ENCODE measurements at places on chromosomes 1 and 21.

GRCh38 chr1:67766141-67766978 is 66.9 kb downstream of the GNG12 start:
- peak; percentile 51 for DNase-seq

GRCh38 chr1:75980972-75981897 is 49.0 kb upstream of the ASB17 start:
- no peak for DNase-seq

DNA sequence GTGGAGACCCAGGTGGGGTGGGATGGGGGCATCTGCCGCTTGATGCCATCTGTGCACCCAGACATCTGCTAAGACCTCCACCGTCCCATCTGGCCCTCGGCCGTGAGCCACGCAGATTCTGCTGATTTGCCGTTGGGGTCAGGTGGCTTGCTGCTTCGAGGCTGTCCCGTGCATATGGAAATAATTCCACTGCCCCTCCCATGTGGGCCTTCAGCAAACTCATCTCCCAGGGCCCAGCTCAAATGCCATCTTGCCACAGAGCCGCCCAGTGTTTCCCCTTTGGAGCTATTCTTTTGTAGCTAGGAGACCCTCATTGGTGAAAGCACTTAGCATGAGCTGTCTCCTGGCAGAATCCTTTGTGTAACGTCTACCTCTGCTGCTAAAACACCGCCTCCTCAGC is 99.8 kb downstream of the KAZN start:
- no peak for DNase-seq

GRCh38 chr1:234600418-234601281 is 9.3 kb downstream of the IRF2BP2 start:
- peak; percentile 45 for DNase-seq

GRCh38 chr1:67174716-67175284 is 8.5 kb downstream of the IL23R start:
- no peak for DNase-seq

- no peak for DNase-seq
Measured at GRCh38 chr1:31381394-31382294, 8.8 kb upstream of the FABP3 start.

- no peak for DNase-seq
Measured at GRCh38 chr21:41283211-41283818, 33.3 kb upstream of the FAM3B start.

DNA sequence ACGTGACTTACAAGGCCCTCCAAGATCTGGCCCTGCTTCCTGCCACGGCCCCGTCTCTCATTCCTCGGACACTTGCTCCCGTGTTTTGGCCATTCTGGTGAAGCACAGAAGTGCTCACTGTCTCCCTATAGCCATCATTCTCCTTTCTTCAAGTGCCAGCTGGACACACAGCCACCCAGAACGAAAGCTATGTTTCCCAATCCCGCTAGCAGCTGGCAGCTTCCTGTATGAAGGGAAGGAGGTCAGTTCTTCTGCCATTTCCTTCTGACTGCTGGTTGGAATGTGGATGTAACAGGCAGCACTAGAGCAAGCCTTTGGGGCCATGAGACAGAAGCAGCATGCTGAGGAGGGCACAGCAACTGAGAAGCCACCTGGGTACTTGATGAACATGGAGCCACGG is 82.8 kb downstream of the TGFBR3 start:
- no peak for DNase-seq

DNA sequence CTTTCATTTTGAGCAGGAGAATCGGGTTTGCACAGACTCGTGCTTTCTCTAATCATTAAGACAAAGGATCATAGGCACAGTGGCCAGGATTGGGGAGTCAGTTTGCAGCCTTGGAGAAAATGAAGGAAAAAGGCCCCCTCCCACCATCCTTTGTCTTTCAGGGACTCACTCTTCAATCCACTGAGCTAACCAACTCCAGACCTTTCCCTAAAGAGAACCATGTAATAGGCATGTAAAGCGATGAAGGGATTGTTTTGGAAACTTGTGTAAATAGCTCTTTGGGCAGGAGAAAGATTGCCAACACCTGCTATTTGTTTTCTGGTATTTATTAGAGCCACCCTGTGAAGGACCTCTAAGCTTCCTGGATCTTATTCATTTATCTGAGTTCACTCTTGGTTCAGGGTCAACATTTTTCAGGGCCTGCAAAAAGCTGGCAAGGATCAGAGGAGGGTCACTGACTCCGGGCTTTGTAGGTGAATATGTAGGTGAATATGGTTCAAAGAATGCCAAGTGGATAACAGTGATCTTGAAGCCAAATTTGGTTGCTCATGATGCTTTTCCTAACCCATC is 192.6 kb upstream of the FGGY start:
- DNase-seq = no peak

DNA sequence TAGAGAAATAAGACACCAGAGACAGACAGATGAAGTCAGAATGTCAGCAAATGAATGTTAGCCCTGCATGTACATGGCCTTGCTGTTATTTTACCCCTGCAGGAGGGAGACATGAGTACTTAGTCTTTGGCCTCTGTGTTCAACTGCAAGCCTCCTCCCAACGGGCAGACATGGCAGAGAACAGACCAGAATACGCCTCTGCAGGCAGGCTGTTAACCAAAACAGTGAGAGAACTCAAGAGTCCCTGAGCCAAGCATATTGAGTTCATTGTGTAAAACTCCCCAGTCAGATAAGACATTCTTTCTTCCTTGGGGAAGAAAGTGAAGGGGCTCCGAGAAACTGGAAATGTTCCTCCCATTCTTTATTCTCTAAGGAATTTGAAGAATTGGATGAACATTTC is 150.9 kb downstream of the PHTF1 start:
- no peak for DNase-seq

- DNase-seq = no peak
Measured at GRCh38 chr1:160637821-160638539, 8.9 kb downstream of the SLAMF1 start.

DNA sequence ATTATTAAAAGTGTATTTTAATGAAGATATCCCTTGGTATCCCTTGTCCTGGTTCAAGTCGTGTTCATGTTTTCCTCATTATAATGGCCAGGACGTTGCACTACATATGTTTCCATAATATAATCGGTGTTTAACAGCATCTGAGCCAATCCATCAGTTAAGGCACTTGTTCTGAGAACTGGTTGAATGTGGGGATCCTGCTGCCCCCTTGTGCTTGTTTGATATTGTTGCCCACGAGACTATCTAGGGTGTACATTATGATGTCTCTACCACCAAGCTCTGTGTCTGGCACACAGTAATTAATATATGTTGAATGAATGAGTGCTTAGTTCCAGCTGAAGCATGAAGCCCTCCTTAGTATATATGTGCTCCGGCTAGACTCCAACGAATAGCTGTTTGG is 193.0 kb downstream of the CACNA1E start:
- peak; percentile 18 for DNase-seq

- DNase-seq = no peak
Measured at GRCh38 chr1:119384591-119384990, 16.0 kb downstream of the HAO2 start.

DNA sequence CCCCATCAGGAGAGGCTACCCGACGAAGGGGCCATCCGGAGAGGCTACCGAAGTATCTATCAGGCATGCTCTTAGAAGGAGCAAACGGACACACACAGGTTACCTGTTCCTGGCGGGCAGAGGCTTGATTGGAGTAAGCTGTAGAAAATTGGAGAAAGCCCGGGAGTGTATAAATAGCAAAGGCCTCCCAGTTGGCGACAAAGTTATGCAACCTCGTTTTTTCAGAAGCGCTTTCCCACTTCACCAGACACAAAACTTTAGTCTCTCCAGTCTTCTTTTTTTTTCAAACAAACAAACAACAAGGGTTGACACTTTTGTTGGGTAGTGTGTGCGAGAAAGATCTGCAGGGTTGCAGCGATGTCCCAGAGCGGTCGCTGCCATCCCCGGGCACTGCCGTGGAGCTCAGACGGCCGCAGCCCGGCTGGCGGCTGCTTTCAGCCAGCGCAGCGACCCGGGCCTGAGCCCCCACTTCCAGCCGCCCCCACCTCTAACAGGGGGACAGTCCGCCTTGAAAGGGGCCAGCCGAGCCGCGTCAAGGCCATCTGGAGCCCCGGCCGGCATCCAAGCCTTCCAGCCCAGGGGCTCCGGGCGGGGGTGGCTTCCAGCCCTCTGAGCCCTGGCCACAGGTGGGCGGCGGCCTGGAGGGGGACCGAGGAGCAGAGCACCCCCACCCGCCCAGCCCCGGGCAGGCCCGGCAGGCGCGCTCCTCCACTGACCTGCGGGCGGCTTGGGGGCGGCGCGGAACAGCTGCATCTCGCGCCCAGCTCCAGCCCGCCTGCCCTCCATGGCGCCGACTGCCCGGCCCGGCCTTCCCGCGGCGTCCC is 616 bp downstream of the MCOLN3 start:
- DNase-seq = no peak

Data from HAP-1 (cell line).